T-helper 2 cell (primary cell): ENCODE measurements at places on chromosomes 16 and 17.

GRCh38 chr17:73359987-73360410 lies 48.2 kb upstream of the CDC42EP4 start:
- no peak for DNase-seq

- DNase-seq = no peak
Observed at GRCh38 chr16:50229149-50229726, 37.1 kb upstream of the ADCY7 start.

GRCh38 chr17:80218391-80218790 lies 1.7 kb downstream of the SGSH start:
- DNase-seq = no peak

DNA sequence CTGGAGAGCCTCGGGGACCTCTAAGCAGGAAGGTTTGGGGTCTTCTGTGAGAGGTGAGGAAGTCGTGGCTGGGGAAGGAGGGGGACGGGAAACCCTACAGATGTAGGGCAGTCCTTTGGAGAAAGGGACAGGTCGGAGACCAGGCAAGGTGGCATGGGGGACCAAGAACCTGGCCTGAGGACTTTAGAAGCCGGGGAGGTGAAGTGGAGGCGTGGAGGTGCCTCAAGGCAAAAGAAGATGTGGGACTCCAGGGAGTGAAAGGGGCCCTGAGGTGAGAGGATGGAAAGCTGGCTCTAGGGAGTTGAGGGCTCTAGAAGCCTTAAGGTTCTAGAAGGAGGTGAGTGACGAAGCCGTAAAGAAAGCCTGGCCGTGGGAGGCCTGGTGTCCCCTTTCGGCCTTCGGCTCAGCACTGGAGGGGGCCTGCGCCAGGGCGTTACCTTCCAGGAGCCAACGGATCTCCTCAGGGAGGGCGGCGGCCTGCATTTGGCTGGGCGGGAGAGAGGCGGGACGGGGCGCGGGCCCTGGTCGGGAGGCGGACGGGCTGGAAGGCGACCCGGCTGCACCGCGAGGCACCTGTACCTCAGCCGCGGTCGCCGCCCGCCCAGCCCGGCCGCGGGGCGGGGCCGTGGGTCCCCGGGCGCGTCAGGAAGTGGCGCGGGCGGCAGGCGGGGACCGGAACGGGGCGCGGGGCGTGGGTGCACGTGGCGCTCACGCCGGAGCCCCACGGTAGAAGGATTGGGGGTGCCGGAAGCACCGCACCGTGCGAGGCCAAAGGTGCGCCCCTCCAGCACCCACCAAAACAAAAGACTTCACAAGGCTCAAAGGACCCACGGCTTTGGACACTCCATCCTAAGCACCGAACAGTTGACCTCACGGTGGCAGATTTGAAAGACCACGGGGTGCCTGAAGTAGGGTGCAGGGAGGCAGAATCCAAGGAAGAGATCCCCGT lies at the start of gene SKAP1:
SKAP1 (minus strand) TSS at position 577 of the 949 bp plus-strand sequence.
- peak; percentile 49 for DNase-seq

DNA sequence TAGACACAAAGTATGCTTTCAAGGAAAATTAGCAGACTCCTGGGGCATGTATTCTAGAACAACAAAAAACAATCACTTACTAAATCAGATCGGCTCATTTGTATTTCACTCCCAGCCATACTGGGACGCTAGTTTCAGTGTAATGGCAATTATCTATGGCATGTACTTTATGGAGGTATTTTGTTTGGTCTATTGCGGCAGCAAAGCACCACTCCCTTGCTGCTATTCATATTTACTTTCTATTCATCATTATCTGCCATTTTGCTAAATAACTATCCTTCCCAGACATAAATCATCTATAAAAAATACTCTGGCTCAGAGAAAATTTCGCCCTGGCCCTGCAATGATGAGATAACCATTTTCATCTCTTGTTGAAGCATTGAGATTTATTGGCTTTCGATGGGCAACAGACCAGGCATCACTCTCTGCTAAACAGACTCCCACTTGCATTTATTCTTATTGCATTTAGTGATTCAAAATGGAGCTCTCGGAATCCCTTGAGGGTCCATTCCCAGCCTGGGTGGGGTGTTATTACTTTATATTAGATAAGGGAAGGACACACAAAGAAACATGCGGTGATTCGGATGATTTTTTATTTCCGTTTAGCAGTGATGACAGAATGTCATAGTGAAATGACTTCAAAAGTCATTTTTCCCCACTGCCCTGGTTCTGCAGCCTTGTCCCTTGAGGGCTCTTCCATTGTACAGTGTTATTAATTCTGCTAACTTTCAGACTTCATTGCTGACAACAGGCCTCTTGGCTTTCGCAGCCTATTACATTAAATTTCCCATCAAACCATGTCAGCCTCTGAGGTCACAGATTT lies 225.8 kb downstream of the IRX3 start:
- no peak for DNase-seq

- no peak for DNase-seq
Observed at GRCh38 chr16:177394-177822, 928 bp downstream of the HBA1 start.

DNA sequence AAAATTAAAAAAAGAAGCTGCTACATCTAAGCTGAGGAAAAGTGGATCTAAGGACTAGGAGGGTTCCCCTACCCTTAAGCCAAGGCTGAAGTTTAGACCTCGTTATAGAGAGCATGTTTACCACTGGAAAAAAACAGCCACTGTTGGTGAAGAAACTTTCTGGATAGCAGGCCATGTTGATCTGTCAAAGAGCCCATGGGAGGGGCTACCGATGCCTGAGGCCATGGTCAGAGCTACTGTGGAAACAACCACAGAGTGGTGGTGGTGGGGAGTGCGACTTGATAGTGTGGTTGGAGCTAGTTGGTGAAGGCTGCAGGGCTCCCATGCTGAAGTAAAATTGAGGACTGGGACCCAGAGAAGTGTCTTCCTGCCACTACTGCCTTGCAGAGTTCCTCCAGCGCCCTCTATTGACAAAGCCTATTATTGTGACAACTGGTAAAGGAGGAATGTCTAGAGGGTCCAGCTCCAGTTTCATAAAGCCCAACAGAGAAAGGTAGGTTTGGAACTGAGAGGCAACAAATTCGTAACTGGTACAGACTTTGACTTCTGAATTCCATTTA lies 12.7 kb upstream of the FAM20A start:
- no peak for DNase-seq

- DNase-seq = peak; percentile 51
Observed at GRCh38 chr16:578870-579405, 9.2 kb downstream of the PIGQ start.

DNA sequence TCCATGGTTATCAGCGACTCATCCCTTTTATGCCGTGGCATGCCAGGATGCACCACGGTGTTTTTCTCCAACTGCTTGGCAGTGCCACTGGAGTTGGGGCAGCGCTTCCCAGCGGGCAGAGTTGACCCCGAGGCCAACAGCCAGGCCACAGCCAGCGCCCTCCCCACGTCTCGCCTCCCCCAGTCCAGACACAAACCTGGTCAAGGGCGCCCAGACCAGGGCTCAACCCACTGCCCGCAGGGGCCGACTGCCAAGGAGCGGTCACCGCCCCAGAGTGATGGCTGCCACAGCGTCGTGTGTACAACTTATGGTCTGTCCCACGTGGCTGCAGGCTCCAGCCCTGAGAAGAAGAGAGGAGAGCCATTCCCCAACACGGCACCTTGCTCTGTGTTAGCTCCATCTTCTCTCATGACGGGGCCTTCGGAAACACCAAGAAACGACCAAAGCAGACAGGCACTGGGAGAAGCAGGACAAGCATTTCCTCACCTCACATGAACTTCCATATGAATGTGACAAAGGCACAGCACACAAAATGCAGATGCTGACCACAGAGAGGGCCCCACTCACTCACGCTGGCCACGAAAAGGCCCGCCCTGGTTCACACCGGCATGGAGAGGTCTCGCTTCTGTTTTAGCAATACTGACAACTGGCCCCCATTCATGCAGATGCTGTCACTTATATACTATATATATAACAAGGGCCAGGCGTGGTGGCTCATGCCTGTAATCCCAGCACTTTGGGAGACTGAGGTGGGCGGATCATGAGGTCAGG lies 27.0 kb downstream of the AXIN1 start:
- no peak for DNase-seq

- DNase-seq = no peak
Observed at GRCh38 chr16:21103941-21104860, 46.4 kb downstream of the DNAH3 start.

- DNase-seq = no peak
Observed at GRCh38 chr16:88807626-88808453, 3.9 kb downstream of the APRT start.

DNA sequence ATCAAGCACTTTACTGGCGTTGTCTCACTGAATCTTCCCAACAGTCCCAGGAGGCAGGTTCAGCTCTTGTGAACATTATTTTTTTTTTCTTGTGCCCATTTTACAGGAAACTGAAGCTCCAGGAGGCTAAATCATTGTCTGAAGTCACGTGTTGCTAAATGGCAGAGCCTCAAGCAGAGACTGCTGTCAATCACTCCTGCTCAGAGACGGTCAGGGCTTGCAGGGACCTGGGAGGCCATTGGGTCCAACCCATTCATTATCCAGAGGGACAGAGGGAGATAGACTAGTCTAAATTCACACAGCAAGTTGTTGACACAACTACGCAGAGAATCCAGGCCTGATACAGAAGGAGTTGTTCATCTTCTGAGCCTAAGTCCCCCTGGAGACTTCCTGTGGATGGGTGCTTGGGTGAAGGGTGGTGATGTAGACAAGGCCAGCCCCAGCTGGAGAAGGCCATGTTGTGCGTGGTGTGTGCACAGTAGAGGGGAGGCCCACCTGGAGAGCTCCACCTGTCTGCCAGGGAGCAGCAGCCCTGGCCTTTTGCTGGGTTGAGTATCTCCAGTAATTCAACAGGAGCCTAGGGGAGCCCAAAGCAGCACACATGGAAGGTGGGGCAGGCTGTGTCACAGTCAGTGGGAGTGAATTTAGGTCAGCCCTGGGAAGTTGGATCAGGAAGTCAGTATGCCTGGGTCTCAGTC lies 24.3 kb upstream of the C1QL1 start:
- DNase-seq = no peak

DNA sequence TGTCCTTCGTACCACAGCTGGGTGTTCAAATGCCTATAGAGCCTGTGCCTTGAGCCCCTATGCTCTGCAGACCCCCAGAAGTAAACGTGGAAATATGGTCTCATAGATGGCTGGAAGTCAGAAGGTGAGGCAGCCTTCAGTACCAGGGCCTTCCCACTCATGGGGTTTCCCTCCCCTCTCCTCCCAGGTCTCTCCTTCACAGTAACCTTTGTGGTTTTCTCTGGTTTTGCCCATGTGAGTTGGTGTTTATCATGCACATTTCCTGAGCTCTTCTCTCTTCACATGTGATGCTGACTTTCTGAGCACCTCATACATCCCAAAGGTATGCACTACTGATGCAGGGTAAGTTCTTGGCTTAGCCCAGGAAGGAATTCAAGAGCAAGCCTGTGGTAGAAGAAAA lies 35.4 kb downstream of the TMEM114 start:
- DNase-seq = no peak

- peak; percentile 62 for DNase-seq
Observed at GRCh38 chr17:75034236-75034908, 12.4 kb downstream of the ATP5PD start.

DNA sequence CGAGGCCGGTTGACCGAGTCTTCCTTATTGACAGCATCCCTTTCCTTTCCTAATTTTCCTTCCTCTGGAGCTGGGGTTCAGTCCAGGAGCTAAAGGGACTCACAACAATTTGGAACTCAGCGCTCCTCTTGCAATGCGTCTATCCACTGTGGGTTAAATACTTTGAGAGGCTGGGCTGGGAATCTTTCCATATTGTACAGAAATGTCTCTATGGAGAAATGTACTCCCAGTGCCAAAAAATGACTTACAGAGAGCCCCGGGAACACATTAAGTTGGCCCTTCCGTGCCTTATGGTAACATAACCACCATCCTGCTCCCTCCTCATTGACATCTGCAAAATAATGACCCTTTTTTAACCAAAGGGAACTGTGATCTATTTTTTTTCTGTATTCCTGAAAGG lies 192.8 kb downstream of the FTO start:
- no peak for DNase-seq

DNA sequence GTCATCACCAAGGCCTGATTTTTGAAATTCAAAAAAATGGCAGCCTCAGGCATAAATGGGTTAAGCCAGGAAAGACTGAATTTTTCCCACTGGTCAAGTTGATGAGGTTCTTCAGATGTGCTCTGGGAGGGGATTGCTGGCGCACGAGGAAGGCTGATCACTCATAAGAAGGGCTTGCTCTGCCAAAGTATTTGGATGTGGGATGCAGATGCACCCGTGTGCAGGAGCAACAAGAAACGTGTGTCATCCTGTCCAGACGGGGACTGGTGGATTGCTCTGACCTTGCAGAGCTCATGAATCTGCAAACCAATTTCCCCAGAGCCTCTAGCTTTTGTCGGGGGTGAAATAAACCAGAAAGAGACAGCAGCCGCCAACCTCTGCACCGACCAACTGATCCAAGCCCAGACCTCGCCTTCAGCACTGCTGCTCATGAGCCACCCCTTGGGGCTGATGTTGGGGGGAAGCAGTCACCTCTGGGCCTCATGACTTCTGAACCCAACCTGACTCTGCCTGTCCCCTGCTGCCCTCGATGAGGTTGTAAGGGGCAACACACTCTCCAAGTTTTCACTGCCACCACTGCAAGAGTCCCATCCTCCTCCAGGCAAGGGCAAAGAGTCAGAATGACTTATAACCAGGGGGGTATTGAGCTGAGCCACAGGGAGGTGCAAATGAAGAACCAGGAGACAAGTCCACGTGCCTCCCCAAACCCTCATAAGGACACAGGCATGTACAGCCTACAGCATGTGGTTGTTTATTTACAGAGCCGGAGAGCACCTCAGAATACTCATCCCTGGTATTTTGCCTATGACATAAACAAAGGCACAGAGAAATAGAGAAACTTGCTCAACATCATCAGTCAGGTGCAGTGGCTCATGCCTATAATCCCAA lies 452.0 kb downstream of the SOX9 start:
- DNase-seq = no peak

DNA sequence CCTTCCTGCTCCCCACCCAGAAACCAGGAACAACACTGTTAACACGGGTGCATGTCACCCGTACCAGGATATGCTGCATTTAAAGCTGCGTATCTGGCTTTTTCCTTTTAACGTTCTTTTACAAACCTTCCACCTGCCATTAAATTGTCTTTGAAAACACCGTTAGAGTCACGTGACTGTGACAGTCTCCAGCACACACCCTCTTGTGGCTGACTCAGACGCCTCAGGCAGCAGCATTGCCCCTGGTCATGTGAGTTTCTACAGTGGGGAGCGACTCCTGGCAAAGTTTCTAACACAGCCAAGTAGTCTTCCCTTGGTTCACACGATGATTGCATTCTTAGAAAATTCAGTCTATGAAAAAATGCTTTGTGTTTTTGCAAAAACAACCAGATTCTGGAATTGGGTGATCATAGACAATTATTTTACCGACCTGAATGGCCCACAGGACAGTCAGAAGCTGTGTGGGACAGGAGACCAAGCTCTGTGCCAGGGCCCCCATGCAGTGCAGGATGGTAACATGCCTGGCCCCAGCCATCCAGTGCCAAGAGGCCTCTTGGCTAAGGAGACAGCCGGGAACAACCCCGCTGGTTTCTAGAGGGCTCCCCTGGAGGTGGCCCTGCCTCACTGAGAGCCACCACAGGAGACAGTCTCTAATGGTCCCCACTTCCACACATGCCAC lies 199.1 kb downstream of the KATNIP start:
- DNase-seq = no peak

GRCh38 chr17:64683796-64684195 lies 21.7 kb upstream of the SMURF2 start:
- no peak for DNase-seq
